Stimulated activated CD4-positive, alpha-beta T cell treated with anti-CD3 and anti-CD28 coated beads, Interleukin-12 subunit alpha, Interleukin-12 subunit beta, amount 100 ng/mL, for 48 hours (primary cell): ENCODE measurements at places on chromosomes 1 and 21.

- no peak for DNase-seq
Measured at GRCh38 chr21:28598214-28598613, 394.5 kb downstream of the LTN1 start.

GRCh38 chr21:32978331-32979270 is 47.1 kb upstream of the OLIG2 start:
- DNase-seq = no peak

GRCh38 chr1:3314491-3315381 is 139.7 kb upstream of the ARHGEF16 start:
- DNase-seq = no peak

- no peak for DNase-seq
Measured at GRCh38 chr1:115135681-115136080, 46.4 kb upstream of the TSPAN2 start.

DNA sequence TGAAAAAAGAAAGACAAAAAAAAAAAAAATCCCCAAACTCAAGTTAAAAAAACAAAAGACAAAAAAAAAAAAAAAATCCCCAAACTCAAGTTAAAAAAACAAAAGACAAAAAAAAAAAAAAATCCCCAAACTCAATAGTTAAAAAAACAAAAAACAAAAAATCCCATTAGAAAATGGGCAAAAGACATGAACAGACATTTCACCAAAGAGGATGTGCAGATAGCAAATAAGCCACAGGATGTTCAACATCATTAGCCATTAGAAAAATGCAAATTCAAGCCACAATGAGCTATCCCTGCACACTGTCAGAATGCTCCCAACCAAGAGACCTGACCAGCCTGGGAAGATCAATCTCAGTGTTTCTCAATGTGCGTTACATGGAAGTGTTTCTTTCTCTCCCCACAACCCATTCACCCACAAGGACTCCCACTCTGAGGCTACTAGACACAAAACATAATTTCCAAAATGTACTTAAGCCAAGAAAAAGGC is 33.9 kb downstream of the MRAP start:
- DNase-seq = no peak

DNA sequence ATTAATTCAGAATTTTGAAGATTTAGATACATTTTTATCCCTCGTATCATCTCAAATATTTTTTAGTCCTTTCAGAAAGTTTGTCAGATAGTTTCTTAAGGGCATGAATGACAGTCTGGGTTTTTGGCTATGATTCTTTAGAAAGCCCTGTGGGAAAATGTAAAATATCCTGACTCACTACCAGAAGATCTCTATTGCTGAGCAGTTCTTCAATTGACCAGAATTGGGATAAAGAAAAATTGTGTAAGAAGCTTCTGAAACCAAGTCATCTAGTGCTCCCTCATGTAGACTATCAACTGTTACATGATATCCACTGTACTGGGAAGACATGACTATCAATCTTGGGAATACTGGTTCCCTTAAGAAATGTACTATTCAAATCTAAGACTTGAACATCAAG is 608.3 kb upstream of the CHRM3 start:
- DNase-seq = no peak

DNA sequence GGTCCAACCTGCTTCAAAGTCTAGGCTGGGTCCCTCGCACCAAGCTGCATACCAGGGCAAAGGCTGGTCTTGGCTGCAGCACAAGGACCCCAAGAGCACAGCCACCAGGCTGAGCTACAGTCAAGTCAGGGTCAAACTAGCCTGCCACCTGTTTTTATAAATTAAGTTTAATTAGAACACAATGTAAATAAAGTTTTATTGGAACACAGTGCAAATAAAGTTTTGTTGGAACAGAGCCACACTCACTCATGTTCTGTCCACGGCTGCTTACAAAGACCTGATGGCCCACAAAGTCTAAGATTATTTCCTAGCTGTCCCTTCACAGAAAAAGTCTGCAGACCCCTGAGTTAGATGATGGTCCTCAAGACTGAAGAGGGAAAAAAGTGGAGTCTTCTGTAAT is 66.2 kb downstream of the MRPL37 start:
- no peak for DNase-seq

DNA sequence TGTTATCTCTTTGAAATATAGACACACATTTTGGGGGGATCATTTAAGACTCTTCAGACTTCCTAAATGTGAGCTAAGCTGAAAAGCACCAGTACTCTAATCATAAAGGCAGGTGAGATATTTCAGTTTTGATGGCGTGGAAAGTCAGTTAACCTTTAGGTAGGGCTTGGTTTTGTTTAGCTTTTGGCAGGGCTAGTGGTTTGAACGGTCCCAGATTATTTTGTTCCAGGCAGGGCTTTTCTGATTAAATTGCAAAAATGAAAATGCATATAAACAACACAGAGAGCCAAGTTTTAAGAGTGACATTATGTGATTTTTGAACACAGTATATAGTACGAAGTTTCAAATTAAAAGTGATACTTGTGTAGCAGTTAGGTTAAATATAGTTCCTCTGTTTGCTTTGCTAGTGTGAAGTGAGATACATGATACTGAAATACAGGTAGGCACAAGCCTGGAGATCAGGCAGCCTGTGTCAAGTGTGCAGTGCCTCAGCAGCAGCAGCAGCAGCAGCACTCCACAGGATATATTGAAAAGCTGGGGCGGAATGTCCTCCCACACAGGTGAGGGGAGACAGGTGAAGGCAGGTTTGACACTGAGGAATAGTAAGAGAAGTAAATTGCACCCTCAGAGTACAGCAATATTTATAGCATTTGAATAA is 47.4 kb downstream of the CAMTA1 start:
- no peak for DNase-seq

DNA sequence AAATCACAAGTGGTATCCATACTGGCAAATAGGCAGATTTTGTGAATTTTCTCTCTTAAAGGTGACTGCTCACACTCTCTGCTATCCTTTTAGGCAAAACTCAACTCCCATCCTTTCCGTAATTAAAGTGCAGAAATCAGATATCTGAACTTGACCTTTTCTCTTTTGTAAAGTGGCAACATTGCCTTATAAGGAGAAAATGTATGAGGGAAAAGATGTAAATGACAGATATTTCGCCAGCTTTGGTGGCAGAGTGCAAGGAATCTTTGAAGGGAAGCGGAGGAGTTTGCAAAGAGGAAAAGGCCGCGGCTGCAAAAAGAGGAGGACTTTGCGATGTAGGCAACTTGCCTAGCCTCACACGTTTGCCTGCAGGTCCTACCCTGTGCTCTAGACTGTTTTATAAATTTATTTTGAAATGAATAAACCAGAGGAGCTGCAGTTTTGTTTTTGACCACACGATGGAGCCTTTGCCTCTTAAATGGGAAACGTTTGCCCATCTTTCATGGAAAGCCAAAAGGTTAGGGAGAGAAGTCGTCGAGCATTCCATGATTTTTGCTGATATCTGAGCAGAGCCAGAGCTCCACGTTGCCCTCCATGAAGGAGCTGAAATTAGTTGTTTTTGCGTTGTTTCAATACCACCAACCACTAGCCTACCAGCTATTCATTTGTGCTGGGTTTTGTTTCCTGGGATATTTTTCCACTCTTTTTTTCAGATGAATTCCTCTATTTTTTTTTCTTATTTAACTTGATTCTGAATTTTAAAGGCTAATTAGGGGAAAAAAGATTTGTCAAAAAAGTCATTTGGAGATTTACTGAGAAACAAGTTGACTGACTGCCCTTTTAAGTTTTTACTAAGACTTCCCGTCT is 242.3 kb downstream of the LMX1A start:
- no peak for DNase-seq

DNA sequence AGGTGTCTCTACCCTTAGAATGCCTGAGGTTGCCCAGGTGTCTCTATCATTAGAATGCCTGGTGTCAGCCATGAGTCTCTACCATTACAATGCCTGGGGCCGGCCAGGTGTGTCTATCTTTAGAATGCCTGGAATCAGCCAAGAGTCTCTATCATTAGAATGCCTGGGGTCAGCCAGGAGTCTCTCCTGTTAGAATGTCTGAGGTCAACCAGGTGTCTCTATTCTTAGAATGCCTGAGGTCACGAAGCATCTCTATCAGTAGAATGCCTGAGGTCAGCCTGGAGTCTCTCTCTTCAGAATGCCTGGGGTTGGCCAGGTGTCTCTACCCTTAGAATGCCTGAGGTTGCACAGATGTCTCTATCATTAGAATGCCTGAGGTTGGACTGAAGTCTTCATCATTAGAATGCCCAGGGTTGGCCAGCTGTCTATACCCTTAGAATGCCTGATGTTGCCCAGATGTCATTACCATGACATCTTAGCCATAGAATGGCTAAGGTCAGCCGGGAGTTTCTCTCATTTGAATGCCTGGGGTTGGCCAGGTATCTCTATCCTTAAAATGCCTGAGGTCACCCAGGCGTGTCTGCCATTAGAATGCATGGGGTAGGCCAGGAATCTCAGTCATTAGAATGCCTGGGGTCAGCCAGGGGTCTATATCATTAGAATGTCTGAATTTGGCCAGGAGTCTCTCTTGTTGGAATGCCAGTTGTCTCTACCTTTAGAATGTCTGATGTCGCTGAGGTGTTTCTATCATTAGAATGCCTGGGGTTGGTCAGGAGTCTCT is 44.0 kb downstream of the RNF187 start:
- DNase-seq = no peak

- no peak for DNase-seq
Measured at GRCh38 chr1:19412654-19413053, 72.7 kb downstream of the CAPZB start.
